RWPE1 (cell line): ENCODE measurements at places on chromosomes 5 and 9.

GRCh38 chr5:58499941-58500340 lies 8.7 kb downstream of the GAPT start:
- no peak for DNase-seq

DNA sequence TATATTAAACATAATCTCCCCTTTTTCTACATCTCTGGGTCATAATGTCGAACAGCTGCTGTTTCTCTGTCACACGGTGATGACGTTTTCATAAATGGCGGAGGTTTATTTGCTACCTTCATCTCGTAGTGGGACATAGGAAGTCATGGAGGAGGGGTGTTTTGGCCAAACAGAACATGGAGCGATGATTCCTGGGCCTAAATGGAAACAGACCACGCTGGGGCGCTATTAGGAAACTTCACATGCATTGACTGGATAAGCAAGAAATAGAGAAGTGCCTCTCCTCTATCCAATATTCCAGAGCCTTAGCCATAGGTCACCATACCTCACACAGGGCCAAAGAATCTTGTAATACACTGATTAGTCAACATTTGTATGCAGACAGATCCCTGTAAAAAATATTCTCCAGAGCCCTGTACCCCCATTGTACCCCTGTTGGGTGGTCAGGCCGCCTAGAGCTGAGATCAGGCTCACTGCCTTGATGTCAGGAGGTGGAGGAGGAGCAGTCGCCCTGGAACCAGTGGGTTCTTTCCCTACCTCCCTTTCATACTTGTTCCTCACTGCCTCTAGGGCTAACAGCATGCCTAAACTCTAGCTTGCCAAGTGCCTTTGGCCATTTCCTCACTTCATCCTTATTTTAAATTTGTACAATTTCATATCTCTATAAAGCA lies 77.8 kb upstream of the SPIN1 start:
- no peak for DNase-seq

DNA sequence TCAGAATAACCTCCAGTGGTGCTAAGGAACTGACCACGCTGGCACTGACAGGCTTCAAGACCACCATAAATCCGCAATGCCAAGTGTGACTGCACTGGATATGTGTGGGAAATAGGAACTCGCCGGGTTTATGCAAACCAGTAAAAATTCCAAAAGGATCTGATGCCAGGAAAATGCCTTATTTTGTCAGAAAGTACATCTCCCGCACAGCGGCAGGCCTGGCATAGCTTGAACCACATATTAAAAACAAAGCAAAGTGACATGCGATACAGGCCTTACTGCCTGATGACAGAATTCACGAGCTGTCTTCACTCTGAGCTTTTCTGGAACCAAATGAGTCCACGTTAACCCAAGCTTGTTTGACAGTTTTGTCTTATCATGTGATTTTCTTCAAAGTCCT lies 139.6 kb downstream of the GLIS3 start:
- no peak for DNase-seq

- DNase-seq, result no peak
These were observed 160.0 kb upstream of the EFNA5 start for GRCh38 chr5:107830750-107831149.

GRCh38 chr5:35561396-35561795 lies 56.3 kb upstream of the SPEF2 start:
- no peak for DNase-seq

- DNase-seq, result no peak
These were observed 20.9 kb upstream of the MAN2A1 start for GRCh38 chr5:109668668-109669422.
